ENCODE measurements at places on chromosomes 16 and 17.

- DNase-seq = no peak
Measured at GRCh38 chr16:87516361-87516760, 23.5 kb upstream of the ZCCHC14 start.

DNA sequence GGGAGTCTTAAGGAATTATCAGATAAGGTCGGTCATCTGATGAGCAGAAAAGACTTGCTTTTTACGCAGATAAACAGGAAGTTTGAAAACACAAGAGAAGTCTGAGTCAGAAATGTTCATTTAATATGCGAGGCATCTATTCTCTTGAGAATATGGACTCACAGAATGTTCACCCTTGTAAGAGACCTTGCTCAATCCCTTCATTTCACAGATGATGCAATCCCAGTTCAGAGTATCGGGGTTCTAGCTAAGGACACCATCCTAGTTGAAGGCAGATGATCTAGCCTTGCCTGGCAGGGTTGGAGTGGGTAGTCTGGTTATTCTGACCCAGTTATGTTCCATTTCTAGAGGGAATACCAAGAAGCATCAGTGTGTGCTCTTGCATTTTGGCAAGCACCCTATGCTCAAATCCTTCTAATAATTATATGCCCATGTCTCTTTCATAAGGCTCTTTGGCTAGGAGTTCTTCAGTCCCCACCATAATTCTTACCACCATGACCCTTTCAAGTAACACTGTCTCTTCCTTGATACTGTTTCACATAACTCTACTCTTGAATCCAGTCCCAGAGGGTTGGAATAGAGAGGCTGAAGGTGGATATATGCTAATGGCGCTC, 42.5 kb downstream of the YPEL2 start:
- DNase-seq = no peak

- no peak for DNase-seq
Measured at GRCh38 chr17:74877592-74878548, 5.1 kb upstream of the FDXR start.

DNA sequence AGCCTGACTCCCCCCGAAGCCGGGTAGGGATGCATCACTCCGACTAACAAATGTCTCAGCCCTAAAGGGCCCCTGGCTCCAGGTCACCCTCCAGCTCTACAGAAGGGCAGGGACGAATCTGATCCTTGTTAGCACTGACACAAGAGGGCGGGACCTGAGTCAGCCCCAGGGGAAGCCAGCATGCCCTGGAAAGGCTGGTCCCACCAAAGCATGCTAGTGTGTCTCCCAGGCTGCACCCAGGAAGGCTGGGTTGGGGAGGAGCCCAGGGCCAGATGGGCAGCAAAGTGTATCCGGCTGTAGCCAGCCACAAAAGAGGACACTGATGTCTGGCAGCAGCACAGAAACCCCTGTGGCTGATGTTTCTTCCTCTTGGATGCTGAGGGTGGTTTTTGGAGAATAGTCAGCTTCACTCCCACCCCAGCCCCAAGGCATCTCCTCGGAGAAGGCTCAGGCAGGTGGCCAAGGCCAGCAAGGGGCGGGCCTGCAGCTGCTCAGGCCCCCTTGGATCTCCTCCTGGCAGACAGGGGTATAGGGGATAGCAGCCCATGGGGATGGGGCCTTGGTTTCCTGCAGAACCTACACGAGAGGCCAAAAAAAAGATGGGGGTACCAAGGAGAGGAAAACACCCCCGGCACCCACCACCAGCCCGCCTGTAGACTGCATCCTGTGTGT, 11.0 kb downstream of the NATD1 start:
- no peak for DNase-seq

All from SW 1271 (cell line).